Effector memory CD4-positive, alpha-beta T cell (primary cell): ENCODE measurements at places on chromosomes 1 and 21.

DNA sequence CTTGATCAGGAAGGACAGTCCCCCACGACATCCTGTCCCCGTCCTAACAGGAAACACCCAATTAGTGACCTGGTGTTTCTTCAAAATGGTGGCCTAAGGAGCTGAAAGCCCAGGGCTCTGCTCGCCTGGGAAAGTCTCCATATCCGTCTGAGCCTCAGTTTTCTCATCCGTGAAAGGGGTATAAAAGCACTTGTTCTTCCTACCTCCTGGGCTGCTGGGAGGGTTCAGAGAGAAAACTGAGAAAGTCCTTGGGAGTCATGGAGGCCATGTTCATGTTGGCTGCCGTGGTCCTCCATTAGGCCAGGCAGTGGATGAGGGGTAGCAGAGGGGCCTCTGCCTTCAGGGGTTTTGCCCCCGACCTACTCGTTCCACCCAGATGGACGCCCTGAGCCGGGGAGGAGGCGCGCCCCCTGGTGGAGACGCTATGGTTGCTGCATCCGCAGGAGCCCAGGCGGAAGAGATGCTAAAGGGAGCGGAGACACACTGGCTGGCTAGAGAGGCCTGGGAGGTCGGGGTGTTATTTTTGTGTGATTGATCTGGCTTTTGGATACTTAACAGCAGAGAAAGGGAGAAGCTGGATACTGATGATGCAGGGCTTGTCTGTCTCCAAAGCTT is 113.5 kb downstream of the PRDM2 start:
- DNase-seq = peak; percentile 22

- DNase-seq = no peak
Observed at GRCh38 chr1:65002156-65002507, 35.8 kb upstream of the JAK1 start.

DNA sequence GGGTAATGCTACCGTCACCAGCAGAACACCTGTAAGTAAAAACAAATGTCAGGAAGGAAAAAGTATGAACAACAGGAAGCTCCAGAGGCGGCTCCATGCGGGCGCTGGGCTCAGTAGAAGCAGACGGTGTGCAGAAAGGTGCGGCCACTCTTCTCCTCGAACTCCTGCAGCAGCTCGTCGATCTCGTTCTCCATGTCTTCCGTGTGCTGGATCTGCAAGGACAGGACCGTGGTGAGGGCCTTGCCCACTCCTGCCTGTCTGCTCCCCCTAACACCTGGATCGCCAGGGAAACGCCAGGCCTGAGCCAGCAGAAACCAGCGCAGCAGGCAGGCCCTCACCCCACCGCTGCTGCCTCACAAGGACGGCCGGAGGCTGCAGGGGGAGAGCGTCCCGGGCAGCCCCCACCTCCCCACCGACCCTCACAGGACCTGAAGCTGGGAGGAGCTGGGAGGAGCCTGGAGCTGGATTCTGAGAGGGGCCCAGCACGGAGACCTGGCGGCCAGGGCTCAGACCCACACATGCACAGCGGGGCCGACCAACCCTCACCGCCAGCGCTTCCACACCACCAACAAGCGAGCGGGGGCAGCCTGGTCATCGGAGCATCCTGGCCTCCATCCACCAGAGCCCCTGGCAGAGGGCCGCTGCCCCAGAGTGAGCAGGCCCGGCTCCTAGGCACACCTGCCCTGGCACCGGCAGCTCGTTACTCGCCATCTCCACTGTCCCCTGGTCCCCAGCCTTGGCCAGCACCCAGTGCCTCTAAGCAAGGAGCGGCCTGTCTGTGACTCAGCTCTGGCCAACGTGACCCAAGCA is 1.7 kb upstream of the TMEM240 start:
- no peak for DNase-seq

- DNase-seq = no peak
Observed at GRCh38 chr1:205416322-205416721, 5.5 kb downstream of the LEMD1 start.

DNA sequence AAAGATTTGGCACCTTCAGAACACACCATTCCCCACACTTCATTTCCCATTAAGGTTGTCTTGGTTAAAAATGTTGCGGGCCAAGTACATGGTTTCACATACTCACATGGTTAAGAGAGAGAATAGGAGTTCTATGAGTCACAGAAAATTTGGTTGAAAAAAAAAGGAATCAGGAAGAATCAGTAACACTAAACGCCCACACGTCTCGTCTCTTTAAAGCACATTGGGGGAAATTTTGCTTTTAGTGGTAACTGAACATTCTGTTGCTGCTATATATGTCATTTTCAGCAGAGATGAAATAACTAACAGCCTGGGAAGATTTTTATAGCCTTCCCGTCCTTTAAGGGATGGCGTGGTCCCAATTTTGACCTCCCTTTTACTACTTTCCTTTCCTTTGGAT is 132.9 kb upstream of the ERG start:
- no peak for DNase-seq

DNA sequence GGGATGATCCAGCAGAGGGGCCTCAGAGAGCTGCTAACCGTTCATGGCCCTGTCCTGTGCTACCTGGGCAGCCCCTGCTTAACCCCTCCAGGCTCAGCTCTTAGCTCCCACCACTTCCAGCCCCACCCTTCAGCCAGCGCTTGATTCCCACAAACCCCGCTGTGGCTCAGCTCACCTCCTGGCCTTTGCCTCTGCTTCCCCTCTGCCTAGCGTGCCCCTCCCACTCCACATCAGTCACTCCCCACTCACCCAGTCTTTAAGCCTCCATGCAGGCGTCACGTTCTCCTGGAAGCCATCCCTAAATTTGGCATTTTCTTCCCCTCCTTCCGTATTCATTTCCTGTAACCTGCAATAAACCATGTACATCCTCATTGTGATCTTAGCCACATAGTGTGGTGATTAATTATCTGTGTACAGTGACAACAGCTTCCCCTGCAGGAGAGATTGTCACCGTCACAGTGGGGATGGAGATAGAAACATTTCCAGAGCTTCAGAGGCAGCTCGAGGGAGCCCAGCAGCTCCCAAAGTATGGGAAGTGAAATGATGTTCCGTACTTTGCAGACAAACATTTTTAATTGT is 65.5 kb downstream of the EPHB2 start:
- DNase-seq = no peak

GRCh38 chr1:211610779-211611556 is 32.0 kb upstream of the SLC30A1 start:
- DNase-seq = no peak

DNA sequence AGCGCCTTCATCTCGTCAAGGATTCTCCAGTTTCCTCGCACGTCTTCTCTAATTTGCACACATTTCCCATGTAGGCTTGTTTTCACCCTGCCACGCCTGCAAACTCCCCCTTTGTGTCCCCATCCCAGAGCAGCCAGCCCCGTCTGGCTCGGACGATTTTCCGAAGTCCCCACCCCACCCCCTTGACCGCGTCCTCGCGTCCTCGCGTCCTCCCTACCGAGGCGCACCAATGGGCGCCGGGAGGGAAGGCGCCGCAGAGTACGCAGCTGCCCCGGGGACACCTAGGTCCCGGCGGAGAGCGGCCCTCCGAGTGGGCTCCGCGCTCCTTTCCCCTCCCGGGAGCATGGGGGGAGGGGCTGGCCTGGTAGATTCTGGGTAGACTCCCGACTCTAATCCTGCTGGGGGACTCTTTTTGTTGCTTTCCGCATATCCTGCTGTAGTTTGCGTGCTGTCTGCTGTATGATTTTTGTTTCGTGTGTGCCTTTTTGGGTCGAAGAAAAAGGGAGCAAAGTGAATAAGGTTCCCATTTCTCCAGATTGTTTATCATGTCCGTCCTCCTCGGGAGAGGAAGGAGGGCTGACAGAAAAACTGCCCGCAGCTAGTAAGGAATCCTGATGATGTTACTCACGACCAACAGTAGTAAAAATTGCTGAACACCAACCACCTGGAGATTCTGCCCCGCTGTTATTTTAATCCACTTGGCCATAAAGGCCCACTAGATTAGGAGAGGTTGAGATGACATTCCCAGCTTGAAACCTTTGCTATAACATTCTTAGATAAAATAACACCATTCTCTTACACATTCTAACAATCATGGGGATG is 1.5 kb downstream of the CACHD1 start:
- DNase-seq = no peak

DNA sequence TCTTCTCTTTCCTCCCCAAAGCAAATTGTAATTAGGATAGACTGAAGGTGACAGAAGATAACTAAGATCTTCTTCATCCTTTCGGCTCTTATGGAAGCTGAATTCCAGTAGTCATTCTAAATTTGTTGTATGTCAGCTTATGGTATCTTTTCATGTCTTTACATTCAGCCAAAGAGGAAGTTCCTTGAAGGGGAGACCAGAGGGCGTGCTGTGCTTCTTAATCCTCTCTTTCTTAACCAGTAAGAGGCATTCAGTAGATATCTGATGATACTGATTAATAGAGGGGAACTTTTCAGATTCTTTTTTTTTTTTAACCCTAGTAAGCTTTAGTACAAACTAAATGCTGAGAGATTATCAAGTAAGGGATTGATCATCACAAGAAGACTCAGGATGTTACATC is 102.3 kb downstream of the OSBPL9 start:
- no peak for DNase-seq

- DNase-seq = no peak
Observed at GRCh38 chr1:202229376-202229775, 35.8 kb downstream of the LGR6 start.

GRCh38 chr1:172897738-172898137 is 153.0 kb downstream of the TNFSF18 start:
- DNase-seq = no peak

DNA sequence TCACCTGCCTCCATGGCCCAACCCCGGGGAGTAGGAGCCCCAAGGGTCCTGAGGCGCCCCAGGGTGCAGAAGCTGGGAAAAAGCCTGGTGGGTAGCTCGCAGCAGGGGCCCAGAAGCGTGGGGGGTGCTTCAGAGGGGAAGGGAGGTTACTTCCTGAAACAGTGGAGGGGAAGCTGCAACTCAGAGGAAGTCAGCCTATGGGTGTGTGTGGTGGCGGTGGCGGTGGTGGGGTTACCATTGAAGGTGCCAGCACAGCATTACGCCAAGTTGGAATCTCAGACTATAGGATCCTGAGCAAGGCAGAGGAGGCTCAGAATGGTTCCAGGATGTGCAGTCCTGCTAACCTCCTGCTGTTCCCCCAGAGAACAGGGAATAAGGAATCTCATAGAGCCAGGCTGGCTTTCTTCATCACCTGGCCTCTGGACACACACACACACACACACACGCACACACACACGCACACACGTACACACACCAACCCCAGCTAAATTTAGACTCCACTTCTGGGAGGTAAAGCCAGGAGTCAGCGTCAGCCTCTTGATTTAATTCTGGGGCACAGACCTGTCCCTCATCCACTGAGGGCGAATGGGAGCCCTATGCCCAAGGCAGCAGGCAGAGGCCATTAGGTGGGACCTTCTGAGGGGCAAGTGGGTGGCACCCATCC is 1.3 kb downstream of the DENND4B start:
- DNase-seq = peak; percentile 77
